ENCODE measurements at places on chromosomes 1 and 21.

DNA sequence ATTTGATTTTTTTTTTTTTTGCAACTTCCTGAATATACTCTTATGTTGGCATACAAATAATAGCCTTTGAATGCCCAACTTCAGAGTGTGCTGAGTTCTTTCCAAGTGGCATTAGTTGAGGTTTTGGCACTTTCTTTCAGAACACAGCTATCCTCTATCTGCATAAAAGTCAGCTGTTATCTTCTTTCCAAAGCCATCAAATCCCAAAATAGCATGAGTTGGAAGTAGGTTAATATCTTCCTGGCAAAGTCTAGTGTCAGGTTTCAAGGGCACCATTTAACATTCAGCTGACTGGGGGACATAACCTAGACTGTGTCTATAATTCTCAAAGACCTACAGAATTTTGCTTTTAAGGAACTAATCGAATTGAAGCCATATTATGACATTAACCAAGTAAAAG lies 223.9 kb downstream of the PLPP3 start:
- DNase-seq: no peak

DNA sequence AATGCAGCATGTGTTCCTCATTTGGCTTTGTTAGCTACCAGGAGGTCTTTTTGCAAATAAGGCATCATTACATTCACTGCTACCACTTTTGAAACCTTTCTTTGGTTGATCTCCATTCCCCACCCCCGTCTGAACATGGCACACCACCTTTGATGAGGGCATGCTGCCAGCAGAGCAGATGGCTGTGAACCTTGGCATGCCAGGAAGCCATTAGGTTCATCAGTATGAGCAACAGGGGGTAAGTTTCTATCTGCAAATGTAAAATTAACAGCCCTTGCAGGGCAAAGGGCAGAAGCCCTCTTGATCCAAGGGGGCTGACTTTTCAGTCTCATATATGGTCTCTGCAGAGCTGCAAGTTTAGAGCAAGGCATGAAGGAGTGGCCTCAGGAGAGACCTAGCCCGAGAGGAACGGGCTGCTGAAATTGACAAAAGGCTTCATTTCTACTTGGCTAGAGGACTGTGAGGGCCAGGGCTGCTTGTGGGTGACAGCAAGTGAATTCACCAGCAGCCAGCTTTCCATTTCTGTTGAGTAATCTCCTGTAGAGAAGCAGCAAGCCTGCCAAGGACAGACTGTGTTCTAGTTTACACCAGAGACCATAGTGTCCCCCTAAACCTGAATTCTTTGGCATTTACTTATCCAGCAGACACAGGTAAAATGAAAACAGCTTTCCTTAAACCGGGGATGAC lies 127.9 kb downstream of the ZNF326 start:
- DNase-seq: no peak

- DNase-seq: no peak
Observed at GRCh38 chr1:218247339-218247738, 37.8 kb upstream of the RRP15 start.

GRCh38 chr1:225888289-225888897 lies 553 bp downstream of the LEFTY1 start:
- no peak for DNase-seq

- DNase-seq: no peak
Observed at GRCh38 chr1:29851691-29852090, 615.4 kb downstream of the PTPRU start.

DNA sequence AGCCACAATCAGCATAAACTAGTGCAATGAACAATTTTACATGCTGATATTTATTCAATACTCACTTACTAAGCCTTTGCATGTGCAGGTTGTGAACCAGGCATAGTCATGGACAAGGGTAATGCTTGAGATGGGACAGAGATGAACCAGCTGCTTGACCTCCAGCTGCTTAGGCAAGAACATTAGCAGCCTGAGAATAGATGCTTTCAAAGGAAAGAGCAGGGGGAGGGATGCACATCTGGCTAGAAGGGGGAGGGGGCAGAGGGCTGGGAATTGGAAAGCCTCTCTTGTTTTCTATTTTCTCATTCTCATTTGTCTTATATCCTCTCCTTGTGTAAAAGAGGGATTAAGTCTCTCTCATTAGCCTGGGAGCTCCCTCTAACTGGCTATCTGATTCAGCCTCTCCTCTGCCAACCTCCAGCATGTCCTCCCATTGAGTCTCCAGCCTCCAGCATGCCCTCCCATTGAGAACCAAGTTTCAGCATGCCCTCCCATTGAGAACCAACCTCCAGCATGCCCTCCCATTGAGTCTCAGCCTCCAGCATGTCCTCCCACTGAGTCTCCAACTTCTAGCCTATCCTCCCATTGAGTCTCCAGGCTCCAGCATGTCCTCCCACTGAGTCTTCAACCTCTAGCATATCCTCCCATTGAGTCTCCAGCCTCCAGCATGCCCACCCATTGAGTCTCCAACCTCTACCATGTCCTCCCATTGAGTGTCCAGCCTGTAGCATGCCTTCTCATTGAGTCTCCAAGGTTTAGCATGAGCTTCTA lies 38.4 kb upstream of the TRABD2B start:
- DNase-seq: no peak

DNA sequence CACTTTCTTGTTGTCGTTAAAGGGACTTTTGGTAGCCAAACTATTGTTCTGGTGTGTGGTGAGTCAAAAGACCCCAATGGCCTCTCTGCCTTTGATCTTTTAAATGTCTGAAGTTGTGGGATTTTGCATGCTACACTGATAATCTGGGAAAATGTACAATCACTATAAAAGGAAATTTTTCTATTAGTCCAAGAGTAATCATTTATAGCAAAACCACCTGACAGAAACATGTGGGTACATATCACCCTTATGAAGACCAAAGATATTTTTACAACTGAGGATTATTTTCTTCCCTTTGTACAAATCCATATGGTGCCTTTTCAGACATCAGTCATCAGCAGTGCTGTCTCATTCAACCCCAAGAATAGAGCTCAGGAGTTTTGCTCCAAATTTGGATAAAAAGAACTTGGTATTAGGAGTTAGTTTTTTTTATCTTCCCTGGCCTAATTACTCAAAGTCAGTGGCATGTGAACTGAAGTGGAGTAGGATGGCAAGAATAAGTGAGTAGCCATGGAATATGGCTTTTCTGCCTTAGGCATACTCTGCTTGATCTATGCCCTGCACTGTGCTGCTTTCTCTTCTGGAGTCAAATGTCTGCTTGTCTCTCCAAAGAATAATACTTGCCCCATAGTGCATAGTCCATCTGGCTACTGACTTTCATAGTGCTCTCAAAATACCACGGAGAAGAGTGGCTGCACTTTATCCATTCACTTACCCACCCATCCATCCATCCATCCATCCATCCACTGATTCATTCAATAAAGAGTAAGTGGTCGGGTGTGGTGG lies 13.5 kb downstream of the GREM2 start:
- DNase-seq: no peak

- no peak for DNase-seq
Observed at GRCh38 chr1:219701476-219701875, 88.6 kb upstream of the ZC3H11B start.

- no peak for DNase-seq
Observed at GRCh38 chr1:153174624-153175023, 23.9 kb upstream of the SPRR2G start.

GRCh38 chr1:31926252-31926651 lies 11.9 kb downstream of the PTP4A2 start:
- DNase-seq: no peak

DNA sequence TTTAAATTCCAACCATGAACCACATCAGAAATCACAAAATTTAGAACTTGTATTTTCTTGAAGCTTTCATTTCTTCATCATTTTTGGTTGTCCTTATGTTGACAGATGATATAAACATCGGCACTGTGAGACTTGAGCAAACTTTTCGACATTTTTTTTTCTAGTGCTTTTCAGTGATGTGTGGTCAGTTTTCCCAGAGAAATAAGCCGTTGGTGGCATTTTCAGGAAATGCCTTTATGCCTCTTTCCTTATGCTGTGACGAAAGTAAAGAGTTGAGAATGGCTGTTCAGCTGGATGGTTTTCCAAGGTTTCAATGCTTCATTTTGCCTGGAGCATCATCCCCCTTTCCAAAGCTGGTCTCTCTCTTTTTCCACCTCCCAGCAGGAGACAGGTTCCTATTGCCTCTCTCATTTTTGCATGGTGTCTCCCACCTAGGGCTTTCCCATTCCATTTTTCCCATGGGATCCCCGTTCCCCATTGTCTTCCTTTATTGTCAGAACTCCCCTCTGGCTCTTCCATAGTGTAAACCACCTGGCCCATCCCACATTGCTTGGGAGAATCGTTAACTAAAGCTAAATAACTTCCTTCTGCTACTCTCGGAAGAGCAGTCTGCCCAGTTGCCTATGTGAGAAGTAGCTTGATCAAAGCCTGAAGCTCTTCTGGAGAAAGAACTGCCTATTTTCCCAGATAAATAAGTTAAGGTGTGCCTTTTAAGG lies 61.4 kb upstream of the DYNLT5 start:
- DNase-seq: no peak

DNA sequence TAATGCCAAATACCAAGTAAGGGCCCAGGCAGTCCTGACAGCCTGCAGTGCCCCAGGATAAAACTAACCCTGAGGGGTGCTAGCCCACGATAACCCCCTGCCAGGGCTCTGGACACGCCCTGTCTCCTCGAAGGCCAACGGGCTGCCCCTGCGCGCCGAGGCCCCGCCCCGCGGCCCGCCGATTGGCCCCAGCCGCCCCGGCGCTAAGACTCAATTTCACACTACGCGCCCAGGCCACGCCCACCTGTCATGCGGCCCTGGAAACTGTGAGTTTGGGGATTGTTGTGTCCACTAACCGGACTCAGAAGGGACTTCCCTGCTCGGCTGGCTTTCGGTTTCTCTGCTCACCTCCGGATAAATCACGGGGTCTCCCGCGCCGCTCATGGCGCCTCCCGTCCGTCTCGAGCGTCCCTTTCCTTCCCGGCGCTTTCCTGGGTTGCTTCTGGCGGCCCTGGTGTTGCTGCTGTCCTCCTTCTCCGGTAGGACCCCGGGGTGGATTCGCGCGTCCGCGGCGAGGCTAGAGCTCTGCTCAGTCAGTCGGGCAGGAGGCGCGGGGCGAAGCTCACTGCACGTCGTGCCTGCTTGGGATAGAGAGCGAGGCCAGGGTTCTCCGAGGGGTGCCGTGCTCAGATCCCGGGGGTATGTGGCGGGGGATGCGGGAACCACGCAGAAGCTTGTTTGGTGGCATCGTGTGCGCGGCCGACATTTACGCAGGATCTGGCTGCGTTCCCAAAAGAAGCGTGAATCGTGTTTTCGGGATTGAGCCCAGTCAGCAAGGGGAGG lies at the start of gene CR1L:
TSS of gene CR1L (plus strand) at position 282 of the 783 bp plus-strand sequence. CDS start at position 383, 101 bp downstream.
- peak; percentile 65 for DNase-seq
